ENCODE measurements at places on chromosomes 4 and X.

DNA sequence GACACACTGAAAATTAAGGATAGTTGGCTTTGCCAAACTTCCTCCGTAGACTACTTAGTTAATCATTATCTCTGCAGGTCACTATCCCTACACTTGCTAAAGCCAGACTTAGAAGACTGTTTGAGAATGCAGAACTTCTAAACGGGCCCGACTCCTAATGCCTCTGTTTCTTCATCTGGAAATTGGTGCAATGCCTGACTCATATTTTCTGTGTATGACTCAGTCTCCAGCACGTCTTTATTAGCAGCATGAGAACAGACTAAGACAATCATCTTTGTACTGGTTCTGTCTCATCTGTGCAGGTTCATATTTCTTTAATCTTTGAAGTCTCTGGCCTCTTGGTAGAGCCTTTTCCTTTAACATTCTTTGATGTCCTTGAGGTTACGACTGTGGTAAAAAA is 411.9 kb upstream of the ACTRT1 start:
- no peaks in the 10 kb centered on the region for H3K27me3 ChIP-seq
- H3K36me3 ChIP-seq: no peaks in the 10 kb centered on the region
- H3K4me1 ChIP-seq: no peaks in the 10 kb centered on the region
- no peak overlapping the region for H3K4me3 ChIP-seq

DNA sequence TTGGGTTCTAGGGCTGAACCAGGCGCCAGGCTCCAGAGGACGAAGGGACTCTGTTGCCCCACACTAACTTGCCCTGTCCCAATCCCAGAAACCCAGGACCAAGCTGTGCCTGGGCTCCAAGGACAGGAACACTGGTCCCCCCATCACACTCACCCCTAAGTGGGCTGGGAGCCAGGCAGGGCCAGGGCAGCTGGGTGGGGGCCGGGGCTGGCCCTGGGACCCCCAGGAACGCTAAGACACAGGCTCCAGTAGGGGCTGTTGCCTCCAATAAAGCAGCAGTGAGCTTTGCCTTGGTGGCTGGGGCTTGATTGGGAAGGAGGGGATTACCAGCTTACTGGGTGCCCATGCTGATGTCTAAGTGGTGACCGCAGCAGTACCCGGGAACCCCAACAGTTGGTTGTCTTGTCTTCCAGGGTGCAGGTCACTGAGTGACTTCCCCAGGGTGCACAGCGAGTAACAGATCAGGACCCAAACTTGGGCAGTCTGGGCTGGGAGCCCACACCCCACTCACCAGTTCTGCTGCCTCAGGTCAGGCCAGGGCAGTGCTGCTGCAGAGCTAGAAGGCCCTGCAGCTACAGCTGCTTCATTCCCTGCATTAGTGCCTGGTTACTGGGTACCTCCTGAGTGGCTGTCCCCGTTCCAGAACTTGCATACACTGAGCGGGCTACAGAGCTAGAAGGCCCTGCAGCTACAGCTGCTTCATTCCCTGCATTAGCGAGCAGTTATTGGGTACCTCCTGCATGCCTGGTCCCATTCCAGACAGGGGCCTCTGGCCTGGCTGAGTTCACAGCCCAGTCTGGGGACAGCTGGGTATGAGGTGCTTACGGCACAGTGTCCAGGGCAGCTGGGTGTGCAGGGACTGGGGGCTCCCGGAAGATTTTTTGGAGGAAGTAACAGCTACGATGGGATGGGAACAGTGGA is 9.4 kb upstream of the ADD1 start:
- peaks cover 21% of the 10 kb centered on the region for H3K36me3 ChIP-seq
- H3K4me1 ChIP-seq: peaks cover 44% of the 10 kb centered on the region
- no peak for DNase-seq
- no peaks in the 10 kb centered on the region for H3K27me3 ChIP-seq

GRCh38 chr4:40681600-40681999 is 51.9 kb upstream of the RBM47 start:
- no peak for DNase-seq
- no peak overlapping the region for H3K27ac ChIP-seq

- DNase-seq: no peak
- H3K36me3 ChIP-seq: no peaks in the 10 kb centered on the region
- H3K4me1 ChIP-seq: no peaks in the 10 kb centered on the region
- H3K27me3 ChIP-seq: no peaks in the 10 kb centered on the region
These were observed 1026.2 kb downstream of the DMD start for GRCh38 chrX:32185160-32185559.

DNA sequence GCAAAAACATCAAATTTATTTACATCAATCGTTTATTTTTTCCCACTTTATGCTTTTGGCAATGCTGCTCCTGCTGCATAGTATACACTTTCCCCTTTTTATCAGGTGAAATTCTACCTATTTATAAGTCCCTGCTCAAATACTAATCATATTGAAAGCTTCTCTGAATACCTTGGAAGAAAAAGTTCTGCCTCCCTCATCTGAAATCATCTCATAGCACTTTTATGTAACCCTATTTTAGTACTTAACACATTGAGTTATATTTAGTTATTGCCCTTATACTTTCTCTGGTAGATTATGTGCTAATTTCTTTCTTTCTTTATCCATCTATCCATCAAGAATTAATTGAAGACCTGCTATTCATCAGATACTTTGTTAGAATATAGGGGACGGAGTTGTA is 1.1 kb upstream of the WDR17 start:
- no peaks in the 10 kb centered on the region for H3K36me3 ChIP-seq
- no peaks in the 10 kb centered on the region for H3K27me3 ChIP-seq
- no peak overlapping the region for H3K27ac ChIP-seq

DNA sequence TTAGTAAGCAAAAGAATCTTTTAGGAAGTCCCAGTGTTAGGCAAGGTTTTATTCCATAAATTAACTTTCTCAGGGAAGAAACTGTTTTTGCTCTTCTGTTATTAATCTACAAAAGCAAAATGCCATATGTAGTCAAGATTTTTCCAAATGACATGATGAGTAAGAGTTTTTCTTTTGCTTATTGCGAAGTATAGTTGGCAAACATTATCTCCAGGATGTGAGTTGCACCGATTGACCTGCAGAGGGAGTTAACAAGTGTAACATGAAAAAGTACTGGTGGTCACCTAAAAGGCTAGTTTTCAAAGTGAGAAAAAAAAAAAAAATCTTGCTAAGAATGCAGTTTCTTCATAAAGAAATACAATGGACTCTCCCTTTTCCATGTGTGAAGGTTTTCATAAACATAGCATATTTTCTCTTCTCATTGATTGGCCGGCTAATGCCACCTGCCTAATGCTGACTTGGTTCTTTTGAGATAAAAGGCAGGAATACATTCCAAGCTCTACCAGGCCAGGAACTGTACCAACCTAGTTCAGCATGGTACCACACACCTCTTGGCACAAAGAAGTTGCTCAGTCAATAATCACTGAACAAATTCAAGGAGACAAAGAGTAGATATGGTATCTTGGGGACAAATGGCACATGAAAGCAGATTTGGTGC is 100.2 kb downstream of the LNX1 start:
- H3K36me3 ChIP-seq: no peaks in the 10 kb centered on the region
- no peak for DNase-seq
- H3K4me3 ChIP-seq: no peak overlapping the region
- H3K27ac ChIP-seq: no peak overlapping the region
- H3K27me3 ChIP-seq: peaks cover 3% of the 10 kb centered on the region

Measured in GM12878 (cell line).